Activated CD4-positive, alpha-beta T cell treated with anti-CD3 and anti-CD28 coated beads for 24 hours (primary cell): ENCODE measurements at places on chromosomes 2 and 18.

GRCh38 chr18:12579775-12580174, 78.1 kb downstream of the SPIRE1 start:
- no peak for DNase-seq

GRCh38 chr2:16487686-16488085, 177.9 kb downstream of the CYRIA start:
- DNase-seq, result no peak

DNA sequence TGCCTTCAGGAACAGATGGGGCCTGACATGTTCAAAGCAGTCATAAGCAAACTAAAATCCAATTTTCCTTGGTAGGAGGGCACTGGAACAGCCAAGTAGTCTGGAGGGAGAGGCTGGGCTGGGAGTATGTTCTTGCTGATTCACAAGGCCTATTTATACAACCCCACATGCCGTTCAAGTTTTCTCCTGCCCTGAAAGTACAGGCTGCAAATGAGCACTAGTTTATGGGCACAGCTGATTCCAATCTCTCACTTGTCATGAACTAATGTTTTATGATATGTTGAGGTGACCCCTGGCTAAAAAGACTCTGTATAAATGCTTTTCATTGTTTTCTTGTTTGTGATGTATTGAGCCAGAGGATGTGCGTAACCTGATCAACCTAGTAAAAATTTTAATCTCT, 183.4 kb upstream of the SRD5A2 start:
- DNase-seq, result no peak

GRCh38 chr2:207748993-207749392, 20.7 kb downstream of the FZD5 start:
- DNase-seq, result no peak

DNA sequence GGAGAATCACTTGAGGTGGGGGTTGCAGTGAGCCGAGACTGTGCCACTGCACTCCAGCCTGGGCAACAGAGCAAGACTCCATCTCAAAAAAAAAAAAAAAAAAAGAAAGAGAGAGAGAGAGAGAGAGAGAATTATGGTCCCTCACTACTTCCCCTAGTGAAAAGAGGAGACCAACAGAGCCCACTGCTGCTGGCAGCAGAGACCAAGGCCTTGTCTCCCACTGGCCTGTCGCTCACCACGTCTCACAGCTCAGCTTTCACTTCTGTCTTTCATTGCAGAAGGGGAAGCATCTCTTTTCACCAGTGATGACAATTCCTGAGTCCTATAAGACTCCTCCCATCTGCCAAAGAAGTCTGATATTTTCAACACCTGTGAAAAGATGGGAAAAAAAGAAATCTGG, 81.3 kb downstream of the CLHC1 start:
- DNase-seq, result no peak

GRCh38 chr2:105766300-105766866, 21.7 kb downstream of the NCK2 start:
- no peak for DNase-seq

- peak; percentile 64 for DNase-seq
Measured at GRCh38 chr2:42859006-42859552, 66.7 kb upstream of the HAAO start.

- no peak for DNase-seq
Measured at GRCh38 chr2:143736904-143737303, 607.7 kb downstream of the ARHGAP15 start.

DNA sequence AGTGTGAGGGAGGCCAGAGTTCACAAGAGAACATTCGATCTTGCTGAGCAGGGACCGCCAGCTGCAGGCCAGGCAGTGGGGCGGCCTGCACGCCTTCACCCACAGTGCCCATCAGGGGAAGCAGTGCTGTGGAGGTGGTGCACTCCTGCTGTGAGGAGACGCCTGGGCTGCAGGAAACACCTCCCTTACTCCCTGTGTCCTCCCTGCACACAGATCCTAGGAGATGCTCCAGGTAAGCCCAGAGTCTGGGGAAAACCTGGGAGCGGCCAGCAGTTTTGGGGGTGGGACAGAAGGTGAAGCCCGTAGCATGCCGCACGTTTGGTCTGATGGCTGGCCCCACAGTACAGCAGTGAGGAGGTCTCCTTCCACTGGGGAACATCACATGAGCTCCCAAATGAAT, 180.8 kb upstream of the RAB6C start:
- no peak for DNase-seq

- no peak for DNase-seq
Measured at GRCh38 chr2:16588565-16588964, 77.1 kb downstream of the CYRIA start.

GRCh38 chr2:160210599-160211138, 10.6 kb upstream of the ITGB6 start:
- peak; percentile 62 for DNase-seq

DNA sequence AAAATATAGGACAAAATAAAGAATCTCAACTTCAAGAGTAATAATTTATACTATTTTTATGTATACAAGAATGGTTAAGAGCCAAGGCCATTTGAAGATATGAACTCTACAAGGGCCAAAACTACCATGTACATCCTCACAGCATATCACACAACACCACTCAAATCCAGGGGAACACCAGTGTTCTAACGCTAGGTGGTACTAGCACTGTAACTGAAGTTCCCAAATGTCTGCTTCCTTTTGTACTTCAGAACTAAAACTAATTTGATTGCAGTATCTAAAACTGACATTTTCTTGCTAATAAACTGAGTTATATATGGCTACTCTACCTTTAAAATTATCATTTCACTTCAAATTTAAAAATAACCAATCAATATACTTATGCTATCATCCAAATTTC, 47.0 kb downstream of the REV1 start:
- no peak for DNase-seq

- DNase-seq, result no peak
Measured at GRCh38 chr2:20667531-20668401, 822 bp downstream of the GDF7 start.

DNA sequence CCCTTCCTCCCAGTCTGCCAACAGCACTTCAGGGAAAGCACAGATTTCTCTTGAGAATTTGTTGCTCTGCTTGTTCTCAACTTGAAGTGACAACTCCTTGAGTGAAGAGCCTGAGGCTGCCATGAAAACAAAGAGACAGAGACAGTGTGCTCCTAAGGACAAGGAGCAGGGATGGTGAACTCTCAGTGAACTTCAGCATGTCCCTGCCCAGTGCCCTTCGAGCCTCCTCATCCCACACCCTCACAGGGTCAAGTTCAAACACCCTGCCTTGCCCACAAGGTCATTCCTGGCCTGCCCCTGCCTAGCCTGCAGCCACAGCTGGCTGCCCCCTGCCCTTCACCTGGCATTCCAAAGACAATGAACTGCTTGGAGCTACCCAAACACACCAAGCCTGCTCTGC, 343.5 kb upstream of the KLHL29 start:
- no peak for DNase-seq

DNA sequence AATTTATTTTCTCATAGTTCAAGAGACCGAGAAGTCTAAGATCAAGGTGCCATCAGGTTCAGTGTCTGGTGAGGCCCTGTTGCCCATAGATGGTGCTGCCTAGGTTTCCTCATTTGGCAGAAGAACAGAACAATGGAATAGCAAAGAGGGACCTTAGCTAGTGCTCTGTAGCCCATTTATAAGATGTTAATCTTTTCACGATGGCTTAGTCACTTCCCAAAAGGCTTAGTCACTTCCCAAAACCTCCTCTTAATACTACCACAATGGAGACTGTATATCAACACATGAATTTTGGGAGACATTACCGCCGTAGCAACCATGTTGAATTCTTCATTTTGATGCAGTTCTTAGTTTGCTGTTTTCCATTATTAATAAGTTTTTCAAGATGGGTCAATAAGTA, 246.3 kb upstream of the NRP2 start:
- no peak for DNase-seq

- DNase-seq, result no peak
Measured at GRCh38 chr2:152097801-152098495, 896 bp downstream of the CACNB4 start.

DNA sequence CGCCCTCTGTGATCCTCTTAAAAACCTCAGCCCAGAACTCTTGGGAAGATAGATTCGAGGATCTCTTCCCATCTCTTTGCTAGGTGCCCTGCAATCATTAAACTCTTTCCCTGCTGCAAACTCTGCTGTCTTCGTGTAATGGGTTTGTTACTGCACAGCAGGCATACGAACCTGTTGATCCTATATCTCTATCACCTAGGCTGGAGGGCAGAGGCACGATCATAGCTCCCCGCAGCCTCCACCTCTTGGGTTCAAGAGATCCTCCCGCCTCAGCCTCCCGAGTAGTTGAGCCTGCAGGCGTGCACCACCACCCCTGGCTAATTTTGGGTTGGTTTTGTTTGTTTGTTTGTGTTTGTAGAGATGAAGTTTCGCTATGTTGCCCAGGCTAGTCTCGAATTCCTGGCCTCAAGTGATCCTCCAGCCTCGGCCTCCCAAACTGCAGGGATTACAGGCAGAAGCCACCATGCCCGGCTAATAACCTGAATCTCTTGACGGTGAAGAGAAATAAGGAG, 493 bp upstream of the BBS5 start:
- no peak for DNase-seq

GRCh38 chr2:33541243-33541642, 57.9 kb downstream of the FAM98A start:
- DNase-seq, result no peak

DNA sequence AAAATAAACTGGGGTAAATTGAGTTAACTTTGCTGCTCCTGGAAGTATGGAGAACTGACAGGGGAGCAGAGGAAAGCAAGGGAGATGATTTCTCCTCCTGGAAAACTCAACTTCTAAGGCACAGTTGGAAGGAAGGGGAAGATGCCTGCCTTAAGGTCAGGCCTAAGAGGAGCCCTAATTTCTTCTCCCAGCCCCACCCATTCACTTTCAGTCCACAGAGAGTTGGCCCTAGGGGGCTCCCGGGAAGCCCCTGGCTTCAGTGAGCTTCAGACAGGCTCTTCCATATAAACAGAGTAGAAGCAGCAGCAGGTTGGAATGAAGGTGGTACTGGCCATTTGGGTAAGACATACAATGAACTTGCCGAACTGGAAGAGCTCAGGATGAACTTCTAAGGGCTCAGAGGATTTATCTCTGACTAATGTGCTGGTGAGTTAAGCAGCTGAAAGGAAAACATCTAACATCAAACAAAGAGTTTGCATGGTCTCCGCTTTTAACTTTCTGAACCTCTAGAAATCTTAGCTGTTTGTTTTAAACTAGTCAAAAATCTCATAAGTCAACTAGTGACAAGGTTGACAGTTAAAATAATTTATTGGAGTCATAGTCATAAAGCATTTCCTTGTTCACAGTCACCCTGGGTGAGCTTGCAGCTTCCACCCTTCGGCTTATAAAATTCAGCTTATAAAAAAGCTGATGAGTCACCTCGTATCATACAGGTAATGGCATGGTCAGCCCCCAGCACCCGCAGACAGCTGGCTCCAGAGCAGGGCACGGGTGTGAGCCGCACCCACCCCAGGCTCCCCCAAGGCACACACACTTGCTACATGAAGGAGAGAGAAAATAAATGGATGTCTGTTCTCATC, 9.8 kb downstream of the MALL start:
- DNase-seq, result no peak

DNA sequence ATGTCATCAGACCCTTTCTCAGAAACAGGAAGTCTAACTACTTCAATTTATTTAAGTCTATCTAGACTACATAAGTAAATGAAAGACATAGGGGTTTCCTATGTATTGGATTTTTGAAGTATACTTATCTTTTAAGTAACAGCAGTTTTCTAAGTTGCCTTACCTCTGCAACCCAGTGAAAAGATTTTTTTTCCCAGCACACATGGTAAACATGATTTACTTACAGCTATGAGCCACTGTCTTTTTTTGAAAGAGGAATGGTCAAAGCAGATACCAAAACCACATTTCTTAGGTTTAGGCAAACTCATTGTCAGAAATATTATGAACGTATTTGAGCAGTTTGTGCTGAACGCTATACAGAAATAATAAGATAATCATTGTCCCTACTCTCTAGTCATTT, 78.7 kb upstream of the OTX1 start:
- no peak for DNase-seq

- DNase-seq, result no peak
Measured at GRCh38 chr2:65232636-65233035, 5.0 kb downstream of the ACTR2 start.

GRCh38 chr2:111190816-111191540, 70.3 kb downstream of the BCL2L11 start:
- no peak for DNase-seq

GRCh38 chr2:217899231-217900009, 103.4 kb downstream of the TNS1 start:
- DNase-seq, result no peak

- no peak for DNase-seq
Measured at GRCh38 chr2:9737053-9737875, 106.0 kb upstream of the TAF1B start.

- no peak for DNase-seq
Measured at GRCh38 chr2:144358979-144359541, 160.9 kb downstream of the ZEB2 start.

GRCh38 chr18:68766433-68766832, 31.4 kb upstream of the CCDC102B start:
- no peak for DNase-seq

GRCh38 chr2:153391131-153391530, 87.4 kb downstream of the RPRM start:
- no peak for DNase-seq

DNA sequence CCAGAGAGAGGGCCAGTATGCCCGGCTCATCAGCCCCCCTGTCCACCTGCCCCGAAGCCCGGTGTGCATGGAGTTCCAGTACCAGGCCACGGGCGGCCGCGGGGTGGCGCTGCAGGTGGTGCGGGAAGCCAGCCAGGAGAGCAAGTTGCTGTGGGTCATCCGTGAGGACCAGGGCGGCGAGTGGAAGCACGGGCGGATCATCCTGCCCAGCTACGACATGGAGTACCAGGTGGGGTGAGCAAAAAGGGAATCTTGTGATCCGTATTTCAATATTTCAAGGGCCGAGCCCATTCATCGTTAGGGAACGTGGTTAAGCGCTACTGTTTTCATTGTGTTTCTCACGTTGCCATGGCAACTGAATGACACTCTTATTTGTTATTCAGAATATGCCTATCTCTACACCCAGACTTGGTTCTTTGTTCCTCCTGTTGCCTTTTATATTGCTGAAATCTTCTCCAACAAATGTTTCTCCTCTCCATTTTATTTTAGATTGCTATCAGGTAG, 81.5 kb downstream of the NRP2 start:
- DNase-seq, result no peak

GRCh38 chr2:160372585-160372984, 121.0 kb downstream of the RBMS1 start:
- DNase-seq, result no peak

DNA sequence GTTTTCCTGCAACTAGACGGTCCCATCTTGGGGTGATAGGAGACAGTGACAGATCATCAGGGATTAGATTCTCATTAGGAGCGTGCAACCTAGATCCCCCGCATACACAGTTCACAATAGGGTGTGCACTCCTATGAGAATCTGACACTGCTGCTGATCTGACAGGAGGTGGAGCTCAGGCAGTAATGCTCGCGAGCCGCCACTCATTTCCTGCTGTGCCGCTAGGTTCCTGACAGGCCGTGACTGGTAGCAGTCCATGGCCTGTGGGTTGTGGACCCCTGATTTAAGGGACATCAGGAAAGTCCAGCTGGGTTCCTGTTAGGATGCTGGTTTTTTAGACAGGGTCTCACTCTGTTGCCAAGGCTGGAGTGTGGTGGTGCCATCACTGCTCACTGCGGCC, 48.7 kb downstream of the PTPRM start:
- no peak for DNase-seq

- no peak for DNase-seq
Measured at GRCh38 chr2:56229397-56230060, 45.7 kb downstream of the CCDC85A start.
